SW 1271 (cell line): ENCODE measurements at places on chromosomes 11 and 22.

- DNase-seq, result no peak
Measured at GRCh38 chr11:2276280-2277007, 6.1 kb upstream of the ASCL2 start.

DNA sequence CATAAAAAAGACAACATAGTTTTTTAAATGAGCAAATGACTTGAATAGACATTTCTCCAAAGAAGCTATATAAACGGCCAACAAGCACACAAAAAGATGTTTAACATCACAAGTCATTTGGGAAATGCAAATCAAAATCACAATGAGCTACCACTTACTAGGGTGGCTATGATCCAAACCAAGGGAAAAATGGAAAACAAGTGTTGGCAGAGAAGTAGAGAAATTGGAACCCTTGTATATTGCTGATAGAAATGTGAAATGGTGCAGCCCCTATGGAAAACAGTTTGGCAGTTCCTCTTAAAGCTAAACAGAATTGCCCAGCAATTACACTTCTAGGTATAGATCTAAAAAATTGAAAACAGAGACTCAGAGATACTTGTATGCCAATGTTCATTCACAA lies 29.0 kb downstream of the PAMR1 start:
- no peak for DNase-seq

GRCh38 chr11:126102436-126102981 lies 39.8 kb upstream of the CDON start:
- no peak for DNase-seq

- no peak for DNase-seq
Measured at GRCh38 chr22:37476389-37477329, 9.5 kb downstream of the MFNG start.

- no peak for DNase-seq
Measured at GRCh38 chr11:45448561-45448960, 162.4 kb upstream of the SYT13 start.

DNA sequence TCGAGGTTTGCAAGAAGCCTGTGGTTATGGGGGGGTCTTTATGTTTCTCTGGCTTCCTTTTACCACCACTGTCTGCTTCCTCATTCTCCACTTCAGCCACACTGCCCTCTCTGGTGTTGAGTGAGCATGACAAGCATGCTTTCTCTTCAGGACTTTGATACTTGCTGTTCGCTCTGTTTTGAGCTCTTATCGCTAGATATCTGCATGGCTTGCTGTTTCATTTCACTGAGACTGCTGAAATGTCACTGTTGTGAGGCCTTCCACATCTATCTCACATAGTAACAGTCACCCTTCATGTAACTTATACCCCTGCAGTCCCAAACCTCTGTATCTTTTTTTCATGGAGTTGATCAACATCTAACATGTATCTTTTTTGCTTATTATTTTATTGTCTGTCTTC lies 59.8 kb downstream of the TMEM135 start:
- no peak for DNase-seq
